AML-193 (cell line): ENCODE measurements at places on chromosomes 7 and 10.

- peak; percentile 84 for DNase-seq
These were observed 892 bp upstream of the ZYX start for GRCh38 chr7:143380260-143380645.

GRCh38 chr7:77205706-77206105 lies 6.1 kb upstream of the FGL2 start:
- no peak for DNase-seq

- DNase-seq: no peak
These were observed 17.8 kb downstream of the FAM241B start for GRCh38 chr10:69647819-69648218.

DNA sequence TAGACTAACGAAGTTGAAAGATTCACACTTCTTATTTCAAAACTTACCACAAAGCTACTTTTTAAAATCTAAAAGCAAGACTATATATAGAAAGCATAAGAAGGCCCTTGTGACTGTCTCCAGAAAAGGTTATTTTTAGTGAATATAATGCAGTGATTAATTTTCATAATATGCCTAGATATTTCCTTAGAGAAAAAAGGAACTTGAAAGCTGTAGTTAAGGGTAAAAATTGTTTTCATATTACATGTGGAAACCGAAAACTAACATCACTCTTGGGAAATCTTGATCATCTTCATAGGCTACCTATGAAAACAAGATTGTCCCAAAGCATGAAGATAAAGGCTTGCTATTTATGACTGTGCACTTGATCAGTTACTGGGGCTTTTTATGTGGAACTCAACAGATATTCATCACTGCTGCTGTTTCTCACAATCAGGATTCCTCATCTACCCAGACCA lies 223.2 kb downstream of the SH2D4B start:
- no peak for DNase-seq

- DNase-seq: peak; percentile 54
These were observed 8.2 kb downstream of the NT5C3A start for GRCh38 chr7:33054261-33054964.
